ENCODE measurements at places on chromosomes 7 and 10.

GRCh38 chr10:104054430-104054829 lies 31.2 kb downstream of the COL17A1 start:
- DNase-seq: no peak

DNA sequence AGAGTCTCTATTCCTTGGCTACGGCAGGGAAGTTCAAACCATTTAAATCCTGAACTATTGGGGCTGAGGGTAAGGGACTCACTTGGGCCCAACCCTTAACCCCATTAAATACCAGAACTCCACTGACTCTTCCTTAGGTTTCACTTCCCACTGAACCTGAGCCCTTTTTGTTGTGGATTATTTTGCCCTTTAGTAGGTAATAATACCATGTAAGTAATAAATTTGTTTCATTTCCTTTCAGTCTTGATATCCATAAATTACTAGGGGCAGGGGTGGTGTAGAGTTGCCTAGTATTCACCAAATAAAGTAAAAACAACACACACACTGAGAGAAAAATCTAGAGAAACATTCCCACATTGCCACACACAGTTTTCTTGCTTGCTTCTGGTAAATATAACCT lies 352.0 kb downstream of the PCDH15 start:
- DNase-seq: no peak

DNA sequence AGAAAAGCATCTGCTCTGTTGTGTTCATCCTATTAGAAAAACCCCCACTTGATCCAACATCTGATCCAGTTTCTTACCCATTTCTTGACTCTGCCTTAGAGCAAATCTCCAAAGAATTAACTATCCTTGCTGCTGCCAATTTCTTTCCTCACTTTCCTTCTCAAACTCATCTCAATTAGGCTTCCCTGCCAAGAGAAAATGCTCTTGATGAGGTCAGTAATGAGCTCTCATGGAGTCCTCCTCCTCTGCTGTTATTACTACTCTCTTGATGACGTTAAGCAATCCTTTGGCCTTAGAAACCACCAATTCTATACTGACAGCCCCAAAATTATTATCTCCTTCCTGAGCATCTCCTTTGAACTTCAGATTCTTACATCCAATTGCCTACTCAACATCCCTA lies 162.0 kb upstream of the FAM13C start:
- DNase-seq: no peak

GRCh38 chr10:105056413-105056812 lies 415.3 kb downstream of the SORCS3 start:
- DNase-seq: no peak

GRCh38 chr10:133324198-133324792 lies 12.4 kb downstream of the CALY start:
- peak; percentile 56 for DNase-seq

DNA sequence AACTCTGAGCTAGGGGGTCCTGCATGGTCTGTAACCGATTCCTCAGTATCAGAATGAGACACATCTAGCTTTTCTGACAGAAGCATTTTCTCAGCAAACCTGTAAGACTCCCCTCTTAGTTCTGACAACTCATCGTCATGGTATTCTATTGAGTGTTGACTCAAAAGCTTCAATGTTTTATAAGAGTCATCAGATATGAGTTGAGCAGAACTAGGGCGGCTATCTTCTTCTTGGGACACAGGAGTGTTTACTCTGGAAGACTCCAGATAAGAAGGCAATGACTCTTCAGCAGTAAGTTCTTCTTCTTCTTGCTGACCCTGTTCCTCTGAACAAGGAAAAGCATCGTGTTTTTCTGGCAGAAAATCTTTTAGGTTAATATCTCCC lies 167.0 kb upstream of the CCDC6 start:
- no peak for DNase-seq

DNA sequence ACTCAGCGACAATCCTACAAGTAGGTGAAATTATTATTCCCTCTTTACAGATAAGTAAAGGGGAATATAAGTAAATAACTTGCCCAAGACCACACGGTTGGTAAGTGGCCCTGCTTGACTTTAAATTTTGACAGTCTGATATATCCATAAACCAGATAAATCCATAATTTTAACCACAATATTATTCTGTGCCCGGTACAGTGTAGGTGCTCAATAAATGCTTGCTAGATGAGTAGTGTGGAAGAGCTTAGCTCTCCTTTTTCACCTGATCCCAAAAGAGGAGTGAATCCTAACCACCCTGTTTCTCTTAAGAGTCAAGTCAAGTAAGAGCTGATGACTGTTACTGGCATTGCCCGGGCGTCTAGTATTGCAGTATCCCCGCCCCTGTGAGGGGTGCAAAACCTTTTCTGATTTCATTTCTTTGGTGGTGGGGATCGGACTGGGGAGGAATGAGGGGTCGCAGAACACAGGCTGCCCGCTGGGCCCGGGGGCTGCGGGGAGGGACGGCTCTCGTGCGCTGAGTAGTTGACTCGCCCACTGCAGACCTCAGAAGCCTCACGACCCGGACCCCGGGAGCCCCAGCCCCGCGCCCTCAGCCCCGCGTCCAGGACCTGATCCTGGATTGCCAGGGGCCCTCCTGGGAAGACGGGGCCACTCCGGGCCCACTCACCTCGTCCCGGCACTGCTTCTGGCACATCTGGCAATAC lies 490 bp downstream of the KIN start:
- DNase-seq: no peak

DNA sequence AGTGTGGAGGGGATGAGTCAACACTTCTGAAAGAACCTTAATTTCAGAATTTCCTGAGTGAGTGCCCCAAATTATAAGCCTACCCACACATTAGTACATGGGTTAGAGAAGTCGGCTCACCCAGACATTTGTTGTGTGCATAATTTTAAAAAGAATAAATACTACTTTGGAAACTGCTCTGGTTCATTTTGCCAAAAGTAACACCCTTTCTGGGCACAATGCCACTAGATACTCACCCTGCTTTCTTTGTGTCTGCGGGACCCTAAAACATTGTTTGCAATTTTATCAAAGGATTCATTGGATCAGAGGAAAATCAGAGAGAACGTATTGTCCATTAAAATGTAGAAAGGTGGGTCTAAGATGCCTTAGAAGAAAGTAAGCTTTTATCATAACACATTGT lies 245.5 kb upstream of the NRP1 start:
- DNase-seq: no peak

DNA sequence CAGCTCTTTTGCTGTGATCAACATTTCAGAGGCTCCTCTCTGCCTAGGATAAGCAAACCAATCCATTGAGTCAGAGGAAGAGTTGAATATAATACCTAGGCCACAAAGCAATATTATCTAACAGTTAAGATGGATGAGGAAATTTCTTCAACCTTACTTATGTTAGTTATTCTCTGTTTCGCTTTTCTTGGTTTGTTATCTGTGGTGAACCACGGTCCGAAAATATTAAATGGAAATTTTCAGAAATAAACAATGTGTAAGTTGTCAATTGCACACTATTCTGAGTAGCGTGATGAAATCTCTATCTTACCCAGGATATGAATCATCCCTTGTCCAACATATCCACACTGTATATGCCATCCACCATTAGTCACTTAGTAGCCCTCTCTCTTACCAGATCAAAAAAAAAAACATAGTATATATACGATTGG lies 1.5 kb upstream of the HTR7 start:
- DNase-seq: no peak

DNA sequence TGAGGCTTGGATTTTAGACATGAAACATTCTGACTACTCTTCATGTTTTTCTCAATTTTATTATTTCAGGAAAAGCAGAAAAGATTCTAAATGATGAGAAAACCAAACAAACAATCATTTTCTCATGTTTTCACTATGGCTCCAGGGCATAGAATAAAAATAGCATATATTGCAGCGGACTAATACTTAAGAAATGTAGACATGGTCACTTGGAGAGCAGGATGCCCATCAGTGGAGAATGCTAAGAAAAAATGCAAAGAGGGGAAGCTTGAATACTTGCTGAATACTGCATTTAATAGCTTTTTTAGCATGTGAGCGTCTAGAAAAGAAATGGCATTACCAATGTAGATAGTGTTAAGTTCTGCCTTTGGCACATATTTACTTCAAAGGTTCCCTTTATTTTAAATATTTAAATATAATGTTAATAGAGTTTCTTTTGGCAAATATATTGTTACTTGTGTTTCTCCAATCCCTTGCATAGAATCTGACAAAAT lies 107.9 kb downstream of the PPP1R17 start:
- no peak for DNase-seq

GRCh38 chr10:124763267-124763666 lies 19.1 kb upstream of the FAM53B start:
- no peak for DNase-seq

DNA sequence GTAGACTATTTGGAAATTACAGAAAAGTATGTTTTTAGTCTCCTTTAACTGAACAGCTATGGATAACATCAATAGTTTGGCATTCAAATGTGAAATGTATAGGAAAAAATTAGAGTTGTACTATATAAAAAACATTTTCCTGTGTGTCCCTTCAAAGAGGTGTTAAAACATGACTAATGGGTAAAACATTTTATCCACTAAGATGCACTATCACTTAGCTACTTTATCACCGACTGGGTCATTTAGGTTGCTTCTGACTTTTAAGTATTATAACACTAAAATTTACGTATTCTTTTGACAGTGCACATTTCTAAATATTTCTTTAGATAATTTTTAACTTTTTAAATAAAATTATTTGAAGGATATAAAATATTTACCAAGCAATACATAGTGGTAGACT lies 77.6 kb downstream of the UBE2H start:
- no peak for DNase-seq

DNA sequence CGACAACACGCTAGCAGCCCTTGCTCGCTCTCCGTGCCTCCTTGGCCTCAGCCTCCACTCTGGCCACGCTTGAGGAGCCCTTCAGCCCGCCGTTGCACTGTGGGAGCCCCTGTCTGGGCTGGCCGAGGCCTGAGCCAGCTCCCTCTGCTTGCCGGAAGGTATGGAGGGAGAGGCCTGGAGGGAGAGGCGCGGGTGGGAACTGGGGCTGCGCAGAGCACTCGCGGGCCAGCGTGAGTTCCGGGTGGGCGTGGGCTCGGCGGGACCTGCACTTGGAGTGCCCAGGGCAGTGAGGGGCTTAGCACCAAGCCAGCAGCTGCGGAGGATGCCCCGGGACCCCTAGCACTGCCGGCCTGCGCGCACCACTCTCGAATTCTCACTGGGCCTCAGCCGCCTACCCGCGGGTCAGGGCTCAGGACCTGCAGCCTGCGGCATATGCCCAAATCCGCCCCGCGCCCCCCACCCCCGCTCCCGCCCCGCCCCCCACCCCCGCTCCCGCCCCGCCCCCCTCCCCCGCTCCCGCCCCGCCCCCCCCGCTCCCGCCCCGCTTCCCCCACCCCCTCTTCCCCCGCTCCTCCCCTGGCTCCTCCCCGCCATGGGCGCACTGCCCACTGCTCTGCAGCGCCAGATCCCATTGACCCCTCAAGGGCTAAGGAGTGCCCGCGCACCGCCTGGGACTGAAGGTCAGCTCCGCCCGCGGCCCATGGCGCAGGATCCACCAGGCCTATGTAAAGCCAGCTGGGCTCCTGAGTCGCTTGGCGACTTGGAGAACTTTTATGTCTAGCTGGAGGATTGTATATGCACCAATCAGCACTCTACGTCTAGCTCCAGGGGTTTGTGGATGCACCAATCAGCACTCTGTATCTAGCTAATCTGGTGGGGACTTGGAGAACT lies 15.9 kb upstream of the ACBD5 start:
- DNase-seq: no peak

DNA sequence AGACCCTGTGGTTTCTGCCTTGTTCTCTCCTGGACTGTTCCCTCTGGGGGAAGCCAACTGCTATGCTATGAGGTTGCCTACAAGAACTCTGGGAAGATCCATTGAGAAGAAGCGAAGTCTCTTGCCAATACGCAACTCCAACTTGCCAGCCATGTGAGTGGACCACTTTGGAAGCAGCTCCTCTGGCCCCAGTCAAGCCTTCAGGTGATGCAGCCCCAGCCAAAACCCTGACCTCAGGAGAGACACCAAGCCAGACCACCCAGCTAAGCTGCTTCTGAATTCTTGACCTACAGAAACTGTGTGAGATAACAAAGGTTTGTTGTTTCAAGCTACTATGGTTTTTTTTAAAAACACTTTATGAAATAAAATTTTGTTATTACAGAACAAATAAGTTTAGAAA lies 20.2 kb upstream of the MYL7 start:
- DNase-seq: no peak

- DNase-seq: no peak
These were observed 111.5 kb upstream of the AHR start for GRCh38 chr7:17186745-17187530.

GRCh38 chr7:122199171-122199570 lies 55.1 kb upstream of the AASS start:
- DNase-seq: no peak

DNA sequence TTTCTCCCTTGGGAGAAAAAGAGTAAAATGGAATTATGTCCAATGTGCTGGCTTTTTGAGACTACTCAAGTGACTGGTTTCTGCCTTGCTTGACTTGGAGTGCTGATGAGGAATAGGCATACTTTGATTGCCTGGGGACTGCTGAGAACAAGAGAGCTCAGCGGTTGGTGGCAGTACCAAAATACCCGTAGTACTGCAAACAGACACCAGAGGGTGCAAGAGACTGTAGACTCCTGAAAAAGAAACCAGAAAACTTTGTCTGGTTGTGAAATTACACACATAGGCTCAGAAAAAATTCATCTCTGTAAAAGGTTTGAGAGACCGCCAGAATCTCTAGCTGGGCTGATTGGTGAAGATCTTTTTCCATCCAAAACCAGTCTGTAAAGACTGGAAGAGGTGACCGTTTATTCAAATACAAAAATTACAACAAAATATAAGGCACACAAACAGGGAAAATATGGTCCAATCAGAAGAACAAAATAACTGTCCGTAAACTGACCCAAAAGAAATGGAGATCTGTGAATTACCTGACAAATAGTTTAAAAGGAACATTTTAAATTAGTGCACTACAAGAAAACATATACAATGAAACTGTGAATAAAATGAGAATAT lies 18.5 kb downstream of the BICC1 start:
- peak; percentile 19 for DNase-seq

- DNase-seq: no peak
These were observed 52.8 kb downstream of the NRF1 start for GRCh38 chr7:129664029-129665012.
